ENCODE measurements at places on chromosomes 11 and 22. TPM values are rescaled to one million over a fixed set of nuclear protein-coding genes. Genes with fewer than 3 reads are reported as not detected.

SULT4A1 gene
- not detected for total RNA-seq

ARL2 gene
- total RNA-seq = 37.0 TPM

CHCHD10 gene
- total RNA-seq = 47.4 TPM

CARD18 gene
- not detected for total RNA-seq

RASD2 gene
- total RNA-seq = not detected

TMEM121B gene
- total RNA-seq = 0.08 TPM

PATE4 gene
- not detected for total RNA-seq

KCTD17 gene
- 26.6 TPM for total RNA-seq

APOA5 gene
- total RNA-seq = not detected

DSCAML1 gene
- 2.1 TPM for total RNA-seq

OR8A1 gene
- not detected for total RNA-seq

SHANK3 gene
- 0.05 TPM for total RNA-seq

SCGB1D2 gene
- not detected for total RNA-seq

ST14 gene
- total RNA-seq = 0.74 TPM

ART1 gene
- not detected for total RNA-seq

CYTH4 gene
- 193 TPM for total RNA-seq

SCGB2A2 gene
- not detected for total RNA-seq

SLC25A18 gene
- not detected for total RNA-seq

OR8D4 gene
- not detected for total RNA-seq

NEAT1 gene
- total RNA-seq = 375 TPM

MGAT3 gene
- 0.55 TPM for total RNA-seq

MAPK8IP2 gene
- total RNA-seq = 0.22 TPM

FAM180B gene
- total RNA-seq = 0.26 TPM

GSTT2 gene
- not detected for total RNA-seq

PRAME gene
- not detected for total RNA-seq

FAM111B gene
- 2.9 TPM for total RNA-seq

LSP1 gene
- total RNA-seq = 287 TPM

DGAT2 gene
- total RNA-seq = 0.57 TPM

BARX2 gene
- total RNA-seq = not detected

CCDC87 gene
- 0.16 TPM for total RNA-seq

NFAM1 gene
- total RNA-seq = 0.25 TPM

SEPTIN3 gene
- not detected for total RNA-seq

FAM227A gene
- total RNA-seq = 0.96 TPM

PHRF1 gene
- 48.9 TPM for total RNA-seq

KREMEN1 gene
- total RNA-seq = not detected

CRYBB2 gene
- not detected for total RNA-seq

MS4A4E gene
- not detected for total RNA-seq

BAIAP2L2 gene
- 2.2 TPM for total RNA-seq

TUB gene
- not detected for total RNA-seq

ZNF215 gene
- total RNA-seq = 0.16 TPM

CREB3L1 gene
- not detected for total RNA-seq

ADAMTS8 gene
- total RNA-seq = not detected

OR2AG2 gene
- total RNA-seq = not detected

SPDYC gene
- not detected for total RNA-seq

SLC5A1 gene
- total RNA-seq = not detected

OR5P2 gene
- total RNA-seq = not detected

TYR gene
- total RNA-seq = not detected

SYTL2 gene
- 26.0 TPM for total RNA-seq

HTATIP2 gene
- total RNA-seq = 47.0 TPM

MPZL2 gene
- total RNA-seq = 2.8 TPM

Data from naive thymus-derived CD8-positive, alpha-beta T cell (primary cell).